ENCODE measurements at places on chromosomes 6 and 20.

- DNase-seq = no peak
These were observed 81.6 kb upstream of the SNX9 start for GRCh38 chr6:157741321-157741947.

DNA sequence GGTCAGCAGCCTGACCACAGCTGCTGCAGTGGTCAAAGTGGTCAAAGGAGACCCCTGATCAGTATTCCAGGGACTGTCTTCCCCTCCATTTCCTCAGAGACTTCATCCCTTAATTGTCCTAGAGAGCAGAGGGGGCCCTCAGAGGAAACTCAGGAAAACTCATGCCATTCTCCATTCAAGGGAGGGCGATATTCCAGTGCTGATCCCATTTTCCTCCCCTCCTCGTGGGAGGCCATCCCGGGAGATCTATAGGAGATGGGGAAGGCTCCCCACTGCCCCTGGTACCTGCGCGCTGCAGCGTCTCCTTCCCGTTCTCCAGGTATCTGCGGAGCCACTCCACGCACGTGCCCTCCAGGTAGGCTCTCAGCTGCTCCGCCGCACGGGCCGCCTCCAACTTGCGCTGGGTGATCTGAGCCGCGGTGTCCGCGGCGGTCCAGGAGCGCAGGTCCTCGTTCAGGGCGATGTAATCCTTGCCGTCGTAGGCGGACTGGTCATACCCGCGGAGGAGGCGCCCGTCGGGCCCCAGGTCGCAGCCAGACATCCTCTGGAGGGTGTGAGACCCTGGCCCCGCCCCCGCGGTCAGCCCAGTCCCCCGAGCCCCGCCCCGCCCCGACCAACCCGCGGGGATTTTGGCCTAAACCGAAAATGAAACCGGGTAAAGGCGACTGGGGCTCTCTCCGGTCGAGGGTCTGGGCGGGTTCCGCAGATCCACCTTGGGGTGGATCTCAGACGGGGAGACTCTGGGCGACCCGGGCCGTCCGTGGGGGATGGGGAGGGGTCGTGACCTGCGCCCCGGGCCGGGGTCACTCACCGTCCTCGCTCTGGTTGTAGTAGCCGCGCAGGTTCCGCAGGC lies 878 bp downstream of the HLA-C start:
- DNase-seq = peak; percentile 26

- no peak for DNase-seq
These were observed 13.9 kb downstream of the KCNK15 start for GRCh38 chr20:44759595-44759994.

DNA sequence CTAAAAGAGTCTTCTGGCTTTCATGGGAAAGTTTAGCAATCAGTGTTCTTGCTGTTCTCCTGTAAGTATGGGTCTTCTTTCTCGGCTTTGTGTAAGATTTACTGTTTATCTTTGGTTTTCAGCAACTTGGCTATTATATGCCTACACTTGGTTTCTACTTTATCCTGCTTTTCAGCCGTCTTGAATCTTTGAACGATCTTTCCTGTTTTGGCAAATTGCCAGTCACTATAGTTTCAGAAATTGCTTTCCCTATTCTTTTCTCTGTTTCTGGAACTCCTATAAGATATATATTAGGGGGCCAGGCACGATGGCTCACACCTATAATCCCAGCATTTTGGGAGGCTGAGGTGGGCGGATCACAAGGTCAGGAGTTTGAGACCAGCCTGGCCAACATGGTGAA lies 14.6 kb upstream of the SRPK1 start:
- DNase-seq = no peak

GRCh38 chr6:97030431-97030830 lies 105.9 kb downstream of the KLHL32 start:
- DNase-seq = no peak

DNA sequence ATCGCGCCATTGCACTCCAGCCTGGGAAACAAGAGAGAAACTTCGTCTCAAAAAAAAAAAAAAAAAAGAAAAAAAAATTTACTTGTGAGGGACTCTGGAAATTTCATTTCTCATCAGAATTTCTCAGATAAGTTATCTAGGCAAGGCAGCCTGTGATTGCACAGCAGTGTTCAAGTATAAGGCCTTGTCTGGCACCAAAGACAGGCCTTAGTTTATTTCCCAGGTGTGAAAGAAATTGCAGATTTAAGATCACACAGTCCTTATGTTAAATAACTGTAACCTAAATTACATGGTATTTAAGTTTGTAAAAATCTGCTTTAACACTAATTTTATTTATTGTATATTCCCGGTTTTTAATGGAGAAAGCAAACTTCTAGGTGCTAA lies 34.8 kb downstream of the HFE start:
- no peak for DNase-seq

DNA sequence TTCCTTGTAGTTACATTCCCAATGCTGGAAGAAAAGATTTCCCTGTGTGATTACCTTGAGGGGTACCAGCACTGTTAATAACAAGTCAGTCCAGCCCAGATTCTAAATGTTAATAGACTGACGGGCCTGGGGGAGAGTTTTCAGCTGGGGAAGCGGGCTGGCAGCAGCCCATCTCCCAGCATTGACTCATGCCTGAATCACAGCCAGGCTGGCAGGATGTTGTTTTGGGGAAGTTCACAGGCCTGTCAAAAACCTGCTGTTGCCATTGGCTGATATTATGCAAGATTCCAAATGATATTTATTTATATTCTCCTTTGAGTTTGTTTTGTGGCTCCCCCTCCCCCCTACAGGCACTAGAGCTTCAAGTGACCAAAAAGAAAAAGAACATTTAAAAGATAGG lies 213.9 kb upstream of the CNR1 start:
- no peak for DNase-seq

DNA sequence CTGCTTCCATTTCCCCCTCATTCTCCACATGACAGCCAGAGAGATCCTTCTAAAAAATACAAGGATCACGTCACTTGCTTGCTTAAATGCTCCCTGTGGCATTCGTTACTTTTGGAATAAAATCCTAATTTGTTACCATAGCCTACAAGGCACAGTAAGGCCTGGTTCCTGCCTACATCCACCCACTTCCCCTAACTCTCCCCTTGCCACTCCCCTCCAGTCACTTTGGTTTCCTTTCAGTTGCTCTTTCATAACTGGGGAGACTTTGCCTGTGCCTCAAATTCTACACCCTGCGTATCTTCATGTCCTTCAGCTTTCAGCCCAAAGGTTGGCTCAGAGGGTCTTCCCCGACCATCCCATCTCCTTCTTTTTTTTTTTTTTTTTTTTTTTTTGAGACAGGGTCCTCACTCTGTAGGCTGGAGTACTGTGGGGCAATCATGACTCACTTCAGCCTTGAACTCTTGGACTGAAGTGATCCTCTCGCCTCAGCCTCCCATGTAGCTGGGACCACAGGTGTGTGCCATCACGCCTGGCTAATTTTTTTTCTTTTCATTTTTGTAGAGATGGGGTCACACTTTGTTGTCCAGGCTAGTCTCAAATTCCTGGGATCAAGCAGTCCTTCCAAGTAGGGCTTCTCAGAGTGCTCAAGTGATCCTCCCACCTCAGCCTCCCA lies 12.5 kb downstream of the ID1 start:
- no peak for DNase-seq

DNA sequence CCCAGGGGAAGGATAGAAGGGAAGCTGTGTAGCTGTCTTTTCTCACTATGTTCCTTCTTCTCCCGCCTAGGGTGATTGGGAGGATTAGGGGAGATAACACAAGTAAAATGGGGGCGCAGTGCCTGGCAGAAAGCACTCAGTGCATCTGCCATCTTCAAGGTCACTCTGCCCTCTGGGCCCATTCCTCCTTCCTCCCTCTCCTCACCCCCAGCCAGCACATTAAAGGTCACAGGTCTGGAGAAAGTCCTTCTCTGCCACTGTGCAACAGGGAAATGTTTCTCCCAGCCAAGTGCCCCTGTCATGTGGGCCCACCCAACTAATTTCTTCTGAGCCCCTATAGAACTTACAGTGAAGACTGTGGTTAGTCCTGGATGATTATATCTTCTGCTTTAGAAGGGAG lies 45.8 kb downstream of the CLIC5 start:
- no peak for DNase-seq

- no peak for DNase-seq
These were observed 97.1 kb upstream of the PTPN1 start for GRCh38 chr20:50413088-50413500.

- DNase-seq = no peak
These were observed 86.5 kb downstream of the PTPN1 start for GRCh38 chr20:50596694-50597021.

GRCh38 chr6:123127807-123128206 lies 131.8 kb downstream of the CLVS2 start:
- DNase-seq = no peak

DNA sequence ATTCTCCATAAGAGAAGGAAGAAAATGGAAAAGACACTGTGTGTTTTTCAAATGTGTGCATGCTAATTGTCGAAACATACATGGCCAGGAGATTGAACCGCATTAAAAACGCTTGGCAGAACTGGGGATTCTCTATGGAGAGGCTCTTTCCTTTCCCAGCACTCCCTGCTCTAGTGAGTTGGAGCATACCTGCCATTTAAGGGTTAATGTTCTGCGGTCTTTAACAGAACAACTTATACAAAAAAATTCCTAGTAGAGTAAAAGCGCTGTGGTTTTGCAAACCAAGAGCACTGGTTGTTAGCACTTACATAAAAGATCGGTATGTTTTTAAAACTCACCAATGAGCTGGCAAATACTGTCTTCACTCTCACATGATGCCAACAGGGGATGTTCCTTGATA lies 1.5 kb downstream of the TAGAP start:
- DNase-seq = peak; percentile 46

GRCh38 chr6:134093007-134093573 lies 40.7 kb upstream of the SLC2A12 start:
- DNase-seq = peak; percentile 55

Measured in NCI-H1417 (cell line).